Tibial nerve (tissue), 4 donors: ENCODE measurements at places on chromosomes 12 and 14. TPM values are rescaled to one million over a fixed set of nuclear protein-coding genes. Genes with fewer than 3 reads are reported as not detected.

EPYC gene
- total RNA-seq: not detected

- no peak overlapping the region for H3K4me3 ChIP-seq
- no peaks in the 10 kb centered on the region for H3K4me1 ChIP-seq
- no peaks in the 10 kb centered on the region for H3K27me3 ChIP-seq
- DNase-seq: no peak
- no peaks in the 10 kb centered on the region for H3K36me3 ChIP-seq
Measured at GRCh38 chr12:61758661-61759060, 501.5 kb upstream of the USP15 start.

DNA sequence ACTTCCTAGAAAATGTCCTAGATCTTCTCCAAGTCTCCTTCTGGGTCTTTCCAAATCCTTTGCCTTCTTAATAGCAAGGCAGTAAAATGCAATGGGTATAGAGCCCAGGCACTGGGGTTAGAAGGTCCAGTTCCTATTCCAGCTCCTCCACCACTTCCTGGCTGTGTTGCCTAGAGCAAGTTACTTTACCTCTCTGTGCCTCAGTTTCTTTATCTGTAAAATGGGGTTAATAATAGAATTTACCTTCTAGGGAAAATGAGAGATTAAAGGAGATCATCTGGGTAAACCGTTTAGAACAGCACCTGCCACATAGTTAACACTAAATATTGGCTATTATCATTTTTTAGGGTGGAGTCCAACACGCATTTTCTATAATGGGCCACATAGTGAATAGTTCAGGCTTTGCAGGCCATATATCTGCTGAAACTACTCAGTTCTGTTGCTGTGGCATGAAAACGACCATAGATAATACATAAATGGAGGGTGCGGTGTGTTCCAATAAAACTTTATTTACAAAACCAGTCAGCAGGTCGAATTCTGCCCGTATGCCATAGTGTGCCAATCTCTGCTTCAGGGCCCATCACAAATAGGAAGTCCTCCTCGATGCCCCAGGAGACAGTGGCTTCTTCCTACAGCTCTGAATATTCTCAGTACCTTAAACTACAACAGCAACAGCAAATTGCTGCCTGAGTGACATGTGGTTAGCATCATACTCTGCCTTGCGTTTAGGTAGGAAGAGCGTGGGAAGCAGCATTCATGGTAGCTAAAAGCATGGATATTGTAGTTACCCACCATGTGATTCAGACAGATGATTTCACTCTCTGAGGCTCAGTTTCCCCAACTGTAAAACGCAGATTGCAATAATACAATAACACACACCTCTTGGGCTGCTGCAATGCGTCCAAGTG is 60.9 kb downstream of the SVOP start:
- no peak for DNase-seq
- no peak overlapping the region for H3K4me3 ChIP-seq
- no peaks in the 10 kb centered on the region for H3K4me1 ChIP-seq
- H3K27me3 ChIP-seq: no peaks in the 10 kb centered on the region
- H3K36me3 ChIP-seq: no peaks in the 10 kb centered on the region

DNA sequence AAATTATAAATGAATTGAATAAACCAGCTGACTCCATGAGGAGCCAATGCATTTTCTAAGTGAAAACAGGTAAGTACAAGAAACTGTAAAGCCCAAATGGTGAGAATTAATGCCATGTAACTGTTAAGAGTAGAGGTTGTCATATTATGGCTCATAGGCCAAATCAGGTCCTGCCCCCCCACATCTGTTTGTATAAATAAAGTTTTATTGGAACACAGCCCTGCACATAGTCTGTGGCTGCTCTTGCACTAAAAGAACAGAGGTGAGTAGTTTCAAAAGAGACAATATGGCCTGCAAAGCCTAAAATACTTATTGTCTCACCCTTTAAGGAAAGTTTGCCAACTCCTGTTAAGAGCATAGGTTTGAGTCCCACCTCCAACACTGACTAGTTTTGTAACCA is 140.5 kb upstream of the SRRM4 start:
- no peak for DNase-seq
- no peak overlapping the region for H3K4me3 ChIP-seq
- no peaks in the 10 kb centered on the region for H3K36me3 ChIP-seq
- H3K27ac ChIP-seq: no peak overlapping the region
- no peaks in the 10 kb centered on the region for H3K27me3 ChIP-seq

GRCh38 chr14:75430526-75430925 is 2.7 kb downstream of the JDP2 start:
- peak overlapping the region; percentile 83 for H3K4me3 ChIP-seq
- DNase-seq: peak; percentile 36
- H3K36me3 ChIP-seq: no peaks in the 10 kb centered on the region

GRCh38 chr14:41607966-41608663 is 1.4 kb downstream of the LRFN5 start:
- H3K4me1 ChIP-seq: no peaks in the 10 kb centered on the region
- H3K27me3 ChIP-seq: peaks cover 37% of the 10 kb centered on the region
- H3K36me3 ChIP-seq: no peaks in the 10 kb centered on the region
- DNase-seq: no peak

- no peak overlapping the region for H3K27ac ChIP-seq
- DNase-seq: no peak
- no peaks in the 10 kb centered on the region for H3K27me3 ChIP-seq
- H3K4me1 ChIP-seq: peaks cover 4% of the 10 kb centered on the region
- no peaks in the 10 kb centered on the region for H3K36me3 ChIP-seq
Measured at GRCh38 chr12:25197608-25198007, 2.6 kb downstream of the ETFRF1 start.

DNA sequence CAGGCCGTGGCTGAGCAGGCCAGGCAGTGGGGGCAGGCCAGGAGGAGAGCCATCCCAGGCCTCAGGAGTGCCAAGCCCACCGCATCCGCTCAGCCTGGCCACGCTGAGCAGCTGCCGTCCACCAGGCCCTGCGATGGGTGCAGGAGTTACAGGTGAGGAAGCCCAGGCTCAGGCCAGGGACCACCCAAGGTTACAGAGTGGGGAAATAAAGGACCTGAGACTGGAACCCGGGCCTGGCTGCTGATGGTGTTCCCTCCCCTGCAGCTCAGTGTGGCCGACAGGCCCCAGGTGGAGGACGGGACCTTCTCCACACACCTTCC is 49.0 kb upstream of the DIO3 start:
- no peaks in the 10 kb centered on the region for H3K4me1 ChIP-seq
- H3K36me3 ChIP-seq: no peaks in the 10 kb centered on the region
- H3K27me3 ChIP-seq: no peaks in the 10 kb centered on the region
- no peak for DNase-seq
- H3K27ac ChIP-seq: no peak overlapping the region
- H3K4me3 ChIP-seq: no peak overlapping the region

DNA sequence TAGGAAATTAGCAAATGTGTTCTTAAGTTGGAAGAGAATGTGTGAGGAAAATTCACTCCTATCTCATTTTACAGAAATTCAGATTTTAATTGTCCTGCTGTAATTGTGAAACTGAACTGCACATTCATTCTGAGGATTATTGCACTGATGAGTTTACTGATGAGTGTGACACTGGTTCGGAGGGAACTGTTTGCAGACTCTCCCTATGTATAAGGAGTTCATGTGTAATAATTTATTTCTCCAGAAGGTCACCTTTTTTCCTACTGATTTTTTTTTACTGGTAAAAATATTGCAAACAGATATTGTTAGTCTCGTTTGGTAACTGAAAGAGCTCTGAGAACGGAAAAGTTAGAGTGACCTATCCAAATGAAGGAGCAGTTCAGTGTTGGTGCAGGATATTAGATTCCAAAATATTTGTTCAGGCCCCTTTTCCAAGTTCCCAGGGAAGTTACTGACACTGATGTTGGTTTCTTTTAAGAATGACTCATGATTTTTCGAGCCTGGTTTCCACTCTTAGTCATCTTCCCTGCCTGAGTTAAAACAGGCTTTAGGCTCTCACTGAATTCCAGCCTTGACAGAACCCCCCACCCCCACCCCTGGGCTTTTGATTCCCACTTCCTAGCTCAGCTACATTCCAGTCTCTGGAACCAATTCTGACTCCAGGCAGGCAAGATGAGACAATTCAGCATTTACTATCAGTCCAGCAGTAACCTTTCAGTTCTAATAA is 18.4 kb downstream of the ANO6 start:
- H3K4me3 ChIP-seq: no peak overlapping the region
- DNase-seq: no peak
- peak overlapping the region; percentile 87 for H3K27ac ChIP-seq

GRCh38 chr14:60777856-60778578 is 43.5 kb downstream of the MNAT1 start:
- no peak overlapping the region for H3K27ac ChIP-seq
- no peaks in the 10 kb centered on the region for H3K27me3 ChIP-seq
- DNase-seq: no peak
- H3K4me3 ChIP-seq: no peak overlapping the region
- no peaks in the 10 kb centered on the region for H3K36me3 ChIP-seq
- no peaks in the 10 kb centered on the region for H3K4me1 ChIP-seq

GRCh38 chr12:124026755-124027745 is 54.0 kb downstream of the ZNF664 start:
- H3K27me3 ChIP-seq: no peaks in the 10 kb centered on the region
- H3K27ac ChIP-seq: no peak overlapping the region
- no peak for DNase-seq
- H3K4me3 ChIP-seq: no peak overlapping the region
- H3K36me3 ChIP-seq: no peaks in the 10 kb centered on the region

DNA sequence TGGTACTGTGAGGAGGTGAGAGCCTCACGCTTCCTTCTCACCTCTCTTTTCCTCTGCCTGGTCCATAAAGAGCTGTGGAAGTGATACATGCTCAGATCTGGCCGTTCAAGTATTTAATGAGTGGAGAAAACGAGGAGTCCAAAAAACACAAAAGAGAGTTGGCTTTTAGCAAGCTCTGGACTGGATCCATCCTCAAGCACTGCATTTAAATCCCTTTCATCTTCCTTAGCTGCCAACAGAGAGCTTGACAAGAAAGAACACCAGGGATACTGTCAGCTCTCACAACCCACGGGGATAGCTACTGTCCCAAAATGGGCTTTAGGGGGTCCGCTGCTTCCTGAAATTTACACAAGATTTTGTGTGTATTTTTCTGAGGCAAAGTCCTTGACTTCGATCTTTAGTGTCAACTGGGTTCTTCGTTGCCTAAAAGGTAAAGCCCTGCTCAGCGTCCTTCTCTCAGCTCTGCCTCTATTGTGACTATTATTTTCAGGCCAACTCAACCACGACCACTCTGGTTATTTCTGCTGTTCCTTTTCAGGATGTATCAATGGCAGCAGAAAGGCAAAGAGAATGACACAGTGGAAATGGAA is 120.9 kb downstream of the TMTC1 start:
- no peaks in the 10 kb centered on the region for H3K36me3 ChIP-seq
- H3K4me1 ChIP-seq: no peaks in the 10 kb centered on the region
- no peaks in the 10 kb centered on the region for H3K27me3 ChIP-seq
- no peak overlapping the region for H3K27ac ChIP-seq

PTCSC3 gene
- not detected for total RNA-seq

- peak overlapping the region; percentile 76 for H3K27ac ChIP-seq
- H3K4me1 ChIP-seq: peaks cover 31% of the 10 kb centered on the region
- H3K36me3 ChIP-seq: peaks cover 52% of the 10 kb centered on the region
- no peak for DNase-seq
- H3K4me3 ChIP-seq: no peak overlapping the region
Measured at GRCh38 chr12:57816855-57817151, 1.7 kb downstream of the AVIL start.

DNA sequence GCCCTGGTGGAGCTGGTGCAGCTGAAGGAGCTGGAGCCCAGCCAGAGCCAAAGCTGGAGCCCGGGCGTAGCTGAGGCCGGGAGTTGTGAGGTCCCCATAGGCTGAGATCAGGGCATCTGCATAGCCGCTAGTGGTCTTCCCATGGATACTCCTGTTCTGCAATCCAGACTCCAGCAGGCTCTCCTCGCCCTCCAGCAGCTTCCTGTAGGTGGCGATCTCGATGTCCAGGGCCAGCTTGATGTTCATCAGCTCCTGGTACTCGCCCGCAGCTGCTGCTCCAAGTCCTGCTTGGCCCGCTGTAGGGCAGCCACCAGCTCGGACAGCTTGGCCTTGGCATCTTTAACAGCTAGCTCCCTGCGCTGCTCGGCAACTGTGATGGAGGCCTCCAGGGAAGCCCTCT is 966.1 kb downstream of the FSCB start:
- no peaks in the 10 kb centered on the region for H3K4me1 ChIP-seq
- no peaks in the 10 kb centered on the region for H3K27me3 ChIP-seq
- H3K4me3 ChIP-seq: no peak overlapping the region
- DNase-seq: no peak

DNA sequence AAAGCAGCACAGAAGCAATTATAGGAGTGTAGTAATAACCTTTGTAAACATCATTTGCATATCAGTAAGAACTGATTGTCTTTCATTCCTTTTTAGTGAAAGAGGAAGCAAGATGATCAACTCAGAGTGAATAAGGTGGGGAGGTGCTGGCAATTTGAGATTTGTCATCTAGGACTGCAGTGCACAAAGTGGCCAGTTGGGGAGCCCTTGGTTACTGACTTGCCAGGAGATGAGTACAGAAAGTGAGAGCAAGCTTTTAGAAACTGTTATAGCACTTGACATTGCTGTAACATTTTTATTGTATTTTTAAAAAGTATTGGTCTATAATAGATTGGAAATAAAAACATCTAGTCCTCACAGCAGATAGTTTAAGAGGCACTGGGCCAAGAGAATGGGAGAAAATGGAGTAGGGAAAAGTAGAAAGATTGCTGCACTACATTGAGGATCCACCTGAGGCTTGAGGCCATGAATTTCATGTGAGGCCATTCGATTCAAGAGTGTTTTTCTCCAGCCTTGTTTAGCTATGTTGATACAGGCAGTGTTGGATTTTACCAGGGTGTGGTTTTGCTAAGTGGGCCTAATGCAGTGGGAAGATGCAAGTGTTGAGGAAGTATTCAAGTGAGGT is 98.2 kb downstream of the SNAPC1 start:
- H3K27me3 ChIP-seq: no peaks in the 10 kb centered on the region
- H3K4me1 ChIP-seq: no peaks in the 10 kb centered on the region
- H3K4me3 ChIP-seq: no peak overlapping the region
- DNase-seq: peak; percentile 47

DNA sequence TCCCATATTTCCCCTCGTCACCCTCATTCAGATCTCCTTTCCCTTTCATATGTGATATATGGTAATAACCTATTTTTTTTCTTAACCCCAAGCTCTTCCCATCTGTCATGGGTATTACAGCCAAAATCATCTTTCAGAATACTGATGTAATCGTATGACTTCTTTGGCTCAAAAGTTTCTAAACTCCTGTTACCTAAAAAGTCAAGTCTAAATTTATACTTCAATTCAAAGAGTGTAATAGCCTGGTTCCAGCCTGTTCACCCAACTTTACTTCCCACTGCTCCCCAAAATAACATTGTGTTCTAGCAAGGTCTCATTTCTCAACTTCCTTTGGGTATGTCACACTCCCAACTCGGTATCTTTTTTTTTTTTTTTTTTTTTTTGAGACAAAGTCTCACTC is 48.5 kb downstream of the TBK1 start:
- no peaks in the 10 kb centered on the region for H3K4me1 ChIP-seq
- H3K36me3 ChIP-seq: no peaks in the 10 kb centered on the region
- no peak for DNase-seq
- no peaks in the 10 kb centered on the region for H3K27me3 ChIP-seq
- no peak overlapping the region for H3K4me3 ChIP-seq

- H3K36me3 ChIP-seq: no peaks in the 10 kb centered on the region
- peaks cover 10% of the 10 kb centered on the region for H3K4me1 ChIP-seq
- no peak for DNase-seq
- H3K27ac ChIP-seq: no peak overlapping the region
Measured at GRCh38 chr12:58313091-58313855, 371.9 kb downstream of the ATP23 start.

- H3K36me3 ChIP-seq: no peaks in the 10 kb centered on the region
- H3K27me3 ChIP-seq: no peaks in the 10 kb centered on the region
- H3K4me1 ChIP-seq: no peaks in the 10 kb centered on the region
- H3K4me3 ChIP-seq: no peak overlapping the region
- no peak for DNase-seq
Measured at GRCh38 chr14:67944605-67945004, 125.0 kb downstream of the RAD51B start.

OTX2 gene
- not detected for total RNA-seq

- DNase-seq: peak; percentile 88
- H3K4me3 ChIP-seq: peak overlapping the region; percentile 58
- no peaks in the 10 kb centered on the region for H3K27me3 ChIP-seq
Measured at GRCh38 chr12:53096089-53096741, 1.3 kb upstream of the IGFBP6 start.
